ENCODE measurements at places on chromosomes 5 and 9.
A peak's percentile ranks its signal among the peaks of the same experiment; 100 is the strongest.

DNA sequence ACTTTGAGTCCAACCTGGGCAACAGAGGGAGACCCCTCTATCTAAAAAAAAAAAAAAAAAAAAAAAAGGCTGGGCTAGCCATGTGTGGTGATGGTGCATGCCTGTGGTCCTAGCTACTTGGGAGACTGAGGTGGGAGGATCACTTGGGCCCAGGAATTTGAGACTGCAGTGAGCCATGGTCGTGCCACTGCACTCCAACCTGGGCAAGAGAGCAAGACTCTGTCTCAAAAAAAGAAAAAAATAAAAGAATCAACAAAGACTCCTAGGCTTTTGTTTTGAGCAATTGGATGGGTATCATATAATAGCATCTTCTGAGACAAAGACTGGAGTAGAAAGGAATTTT, 481.7 kb upstream of the PAPPA start:
- DNase-seq, result no peak

- no peak for DNase-seq
These were observed 44.5 kb upstream of the SUSD3 start for GRCh38 chr9:93013856-93014582.

DNA sequence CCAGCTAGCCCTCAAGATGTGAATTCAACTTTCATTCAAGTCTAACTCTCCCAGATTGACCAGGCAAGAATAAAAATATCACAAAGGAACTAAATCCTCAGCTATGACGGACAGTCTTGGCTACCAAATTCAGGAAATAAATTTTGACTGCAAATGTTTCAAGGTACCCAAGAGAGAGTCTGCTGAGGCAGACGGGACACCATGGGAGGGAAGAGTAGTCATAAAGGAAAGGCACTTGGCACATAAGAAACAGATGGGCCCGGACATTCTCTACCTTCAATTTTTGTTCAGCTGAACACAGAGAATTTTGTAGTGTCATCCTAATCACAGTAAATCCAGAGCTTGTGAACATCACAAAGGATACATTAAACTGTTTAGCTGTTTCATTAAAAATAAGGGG, 390.0 kb downstream of the DTWD2 start:
- DNase-seq, result no peak

- DNase-seq, result no peak
These were observed 95.0 kb upstream of the PCSK1 start for GRCh38 chr5:96527768-96528661.

DNA sequence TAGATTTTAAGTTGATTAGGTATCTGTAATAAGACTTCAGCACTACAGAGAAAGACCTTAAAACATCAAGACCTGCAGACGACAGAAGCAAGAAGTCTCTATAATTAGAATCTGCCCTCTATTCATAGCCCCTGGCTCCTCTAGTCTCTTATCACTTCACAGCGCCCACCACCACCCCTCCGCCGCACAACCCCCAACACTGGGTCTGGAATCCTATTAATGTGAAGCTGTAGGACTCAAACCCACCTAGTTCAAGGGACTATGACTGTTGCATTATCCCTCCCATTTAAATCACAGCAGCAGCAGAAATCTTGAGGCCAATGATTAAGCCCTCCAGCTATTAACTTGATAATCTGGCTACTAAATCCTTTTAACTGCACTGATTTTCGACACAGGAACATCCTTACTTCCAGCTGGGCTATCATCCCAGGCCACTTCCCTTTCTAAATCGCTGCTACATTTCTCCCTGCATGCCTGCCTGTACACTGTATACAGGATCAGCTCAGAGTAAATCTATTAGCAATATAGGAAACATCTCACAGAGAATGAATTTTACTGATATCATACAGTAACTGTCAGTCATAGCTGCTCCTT, 159.5 kb upstream of the GRAMD2B start:
- DNase-seq, result no peak

DNA sequence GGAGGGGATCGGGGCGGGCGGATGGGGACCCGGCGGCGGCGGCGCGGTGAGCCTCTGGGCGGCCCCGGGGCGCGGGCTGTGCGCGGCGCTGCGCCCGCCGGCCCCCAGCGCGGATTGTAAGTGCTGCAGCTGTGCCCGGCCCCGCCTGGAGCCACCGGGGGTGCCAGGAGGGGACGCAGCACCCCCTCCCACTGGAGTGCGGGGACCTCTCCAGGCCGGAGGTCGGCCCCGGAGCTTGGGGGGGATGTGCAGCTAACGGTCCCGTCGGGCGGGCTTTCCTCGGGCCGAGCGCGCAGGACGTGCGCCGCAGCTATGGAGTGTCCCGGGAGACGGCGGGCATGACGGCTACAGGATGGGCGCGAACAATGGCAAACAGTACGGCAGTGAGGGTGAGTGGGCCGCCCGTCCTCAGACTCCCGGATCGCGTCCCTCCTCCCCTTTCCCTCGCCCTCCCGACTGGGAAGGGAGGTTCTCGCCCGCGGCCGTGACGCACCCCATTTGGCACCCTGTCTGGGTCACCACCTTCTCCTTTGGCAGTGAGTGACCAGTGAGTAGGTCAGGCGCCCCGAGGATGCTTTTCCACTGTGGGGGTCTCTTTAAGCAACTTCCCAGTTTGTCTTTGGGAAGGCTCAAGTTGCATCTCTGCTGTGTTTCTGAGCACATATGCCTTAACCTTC, 483 bp downstream of the FBXL7 start:
- peak; percentile 22 for DNase-seq

DNA sequence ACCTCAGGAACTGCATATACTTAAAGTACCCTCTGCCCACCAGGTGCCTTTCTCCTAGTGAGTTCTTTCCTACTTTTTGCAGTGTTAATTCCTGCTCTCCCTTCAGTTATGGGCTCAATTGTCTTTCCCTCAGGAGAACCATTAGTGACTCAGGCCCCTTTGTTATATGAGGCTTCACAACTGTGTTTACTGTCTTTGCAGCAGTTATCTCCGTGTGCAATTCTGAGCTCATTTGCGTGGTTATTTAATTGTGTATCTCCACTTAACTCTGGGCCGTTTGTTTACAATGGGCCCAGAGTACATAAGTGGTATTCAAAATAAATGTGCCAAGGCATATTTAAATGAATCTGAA, 9.6 kb downstream of the FBXO38 start:
- no peak for DNase-seq

GRCh38 chr5:83589786-83590185, 118.2 kb downstream of the VCAN start:
- DNase-seq, result no peak

DNA sequence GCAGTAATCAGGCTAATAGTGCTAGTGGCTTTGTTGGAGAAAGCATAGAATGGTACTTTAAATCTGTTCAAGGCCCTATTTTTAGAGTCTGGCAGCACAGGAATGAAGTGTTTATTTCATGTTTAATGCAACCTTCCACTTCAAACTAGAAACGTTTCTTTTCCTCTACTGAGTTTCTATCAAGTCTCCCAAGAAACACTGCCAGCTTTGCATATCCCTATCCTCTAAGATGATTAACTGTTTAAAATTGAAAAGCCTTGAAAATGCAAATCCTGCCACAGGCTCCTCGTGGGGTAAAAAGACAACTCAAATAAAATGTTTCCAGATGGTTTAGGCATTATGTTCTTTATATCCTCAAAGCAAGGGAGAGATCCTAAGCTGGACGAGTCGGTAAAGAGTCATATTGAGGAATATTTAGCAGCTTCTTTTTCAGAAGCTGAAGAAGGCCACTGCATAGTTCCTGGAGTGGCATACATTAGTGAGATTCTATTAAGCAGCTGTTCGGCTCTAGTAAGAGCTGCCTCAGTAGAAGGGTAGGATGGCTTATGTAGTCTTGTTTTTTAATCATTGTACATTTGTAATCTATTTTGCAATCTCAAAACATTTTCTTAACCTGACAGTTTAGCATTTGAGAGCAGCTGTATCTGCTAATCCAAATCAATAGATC, 251.2 kb downstream of the CHSY3 start:
- no peak for DNase-seq

DNA sequence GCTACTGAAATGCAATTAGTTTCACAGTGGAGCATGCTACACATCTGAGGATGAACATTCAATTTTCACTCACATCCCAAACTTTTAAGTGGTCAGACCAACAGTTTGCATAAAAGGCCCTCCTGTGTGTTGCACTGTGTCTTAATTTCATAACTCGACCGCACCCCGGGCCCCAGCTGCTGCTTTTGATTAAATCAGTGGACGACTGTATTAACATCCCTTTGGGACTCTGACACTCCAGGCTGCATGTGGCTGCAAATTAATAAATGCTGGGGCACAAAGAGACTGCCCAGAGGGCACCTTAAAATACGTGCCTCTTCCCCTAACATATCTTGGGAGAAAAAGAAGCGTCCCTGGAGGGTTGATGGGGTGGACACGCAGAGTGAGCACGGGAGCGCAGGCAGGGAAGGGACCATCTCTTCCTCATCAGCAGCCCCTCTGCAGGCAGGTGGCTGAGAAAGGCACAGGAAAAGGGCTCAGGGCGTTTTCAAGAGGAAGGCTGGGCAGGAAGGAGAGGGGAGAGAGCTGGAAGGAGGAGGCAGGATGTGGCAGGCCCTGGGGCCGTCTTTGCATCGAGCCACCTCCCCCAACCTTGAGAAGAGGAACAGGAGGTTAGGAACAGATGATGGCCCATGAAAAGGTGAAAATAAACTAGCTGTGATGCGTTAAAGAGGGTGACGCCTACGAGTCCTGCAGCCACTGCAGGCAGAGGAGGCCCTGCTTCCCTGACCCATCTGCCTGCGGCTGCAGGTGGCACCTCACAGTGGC, 18.6 kb downstream of the MED10 start:
- no peak for DNase-seq

DNA sequence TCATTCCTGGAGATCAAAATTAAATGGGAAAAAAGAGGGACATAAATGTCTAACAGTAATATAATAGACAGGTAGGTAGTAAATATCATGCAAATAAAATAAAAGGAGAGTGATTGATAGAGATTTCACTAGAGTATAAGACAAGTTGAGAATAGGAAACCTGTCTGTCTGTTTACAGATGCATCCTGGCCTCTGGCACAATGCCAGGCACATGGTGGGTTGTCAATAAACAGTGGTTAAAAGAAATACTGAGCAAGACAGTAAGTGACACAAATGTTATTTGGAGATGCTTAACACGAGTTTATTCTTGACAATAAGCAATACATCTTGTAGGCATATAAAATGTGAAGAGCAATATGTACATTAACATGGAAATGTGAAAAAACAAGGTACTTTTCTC, 33.3 kb downstream of the RICTOR start:
- DNase-seq, result no peak

DNA sequence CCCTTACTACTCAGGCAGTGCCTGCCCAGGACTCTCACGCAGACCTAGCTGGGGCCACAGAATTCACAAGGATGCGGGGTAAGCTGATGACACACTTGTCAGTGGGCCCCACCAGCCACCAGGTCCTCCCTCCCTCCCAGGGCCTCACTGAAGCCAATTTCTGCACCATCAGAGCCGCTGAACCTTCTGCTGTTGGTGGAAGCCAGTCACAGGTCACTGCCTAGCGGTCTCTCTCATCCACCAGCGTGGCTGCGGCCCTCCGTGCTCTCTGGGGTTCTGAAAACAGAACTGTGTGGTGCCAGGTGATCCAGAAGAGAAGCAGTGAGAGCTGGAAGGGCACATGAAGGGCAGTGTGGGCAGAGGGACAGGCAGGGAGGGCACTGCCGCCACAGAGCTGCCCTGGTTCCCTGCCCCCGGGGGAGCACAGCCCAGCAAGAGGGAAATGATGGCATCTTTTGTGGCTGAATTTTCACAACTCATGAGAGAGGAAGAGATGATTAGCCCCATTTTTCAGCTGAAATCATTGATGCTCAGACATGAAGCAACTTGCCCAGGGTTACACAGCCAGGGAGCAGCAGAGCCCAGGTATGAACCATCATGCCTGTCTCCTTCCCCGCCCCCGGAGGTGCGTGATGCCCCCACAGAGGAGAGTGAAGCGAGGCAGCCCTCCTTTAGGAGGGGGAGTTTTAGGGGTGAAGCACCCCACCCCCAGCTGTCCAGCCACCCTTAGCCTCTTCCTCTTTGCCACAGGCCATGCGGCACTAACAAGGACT, 41.4 kb upstream of the CPLX2 start:
- DNase-seq, result no peak

DNA sequence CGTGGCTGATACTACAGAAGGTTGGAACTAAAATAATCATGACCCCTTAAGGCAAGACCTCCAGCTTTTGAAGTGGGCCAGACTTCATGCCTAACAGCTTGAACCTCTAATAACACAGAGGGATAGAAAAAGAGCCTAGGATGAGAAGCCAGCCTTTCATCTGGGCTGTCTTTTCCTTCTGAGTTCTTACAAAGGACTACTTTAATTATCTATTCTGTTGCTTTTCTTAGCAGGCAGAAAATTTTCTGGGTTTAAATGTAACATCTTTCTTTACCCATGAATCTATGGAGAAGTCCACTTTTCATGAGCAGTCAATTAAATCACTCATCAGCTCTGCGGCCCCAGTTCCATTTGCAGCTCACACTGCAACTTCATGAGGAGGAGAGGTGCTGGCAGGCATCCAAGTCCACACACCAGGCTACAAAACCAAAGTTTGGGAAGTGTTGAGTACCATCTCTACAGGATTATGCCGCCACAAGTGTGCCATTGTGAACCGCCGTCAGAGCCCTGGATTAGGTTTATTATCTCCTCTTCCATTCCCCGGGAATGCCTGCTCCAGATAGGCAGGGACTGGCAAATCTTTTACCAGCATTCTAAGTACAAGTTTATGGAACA, 192.0 kb downstream of the TLE4 start:
- no peak for DNase-seq

DNA sequence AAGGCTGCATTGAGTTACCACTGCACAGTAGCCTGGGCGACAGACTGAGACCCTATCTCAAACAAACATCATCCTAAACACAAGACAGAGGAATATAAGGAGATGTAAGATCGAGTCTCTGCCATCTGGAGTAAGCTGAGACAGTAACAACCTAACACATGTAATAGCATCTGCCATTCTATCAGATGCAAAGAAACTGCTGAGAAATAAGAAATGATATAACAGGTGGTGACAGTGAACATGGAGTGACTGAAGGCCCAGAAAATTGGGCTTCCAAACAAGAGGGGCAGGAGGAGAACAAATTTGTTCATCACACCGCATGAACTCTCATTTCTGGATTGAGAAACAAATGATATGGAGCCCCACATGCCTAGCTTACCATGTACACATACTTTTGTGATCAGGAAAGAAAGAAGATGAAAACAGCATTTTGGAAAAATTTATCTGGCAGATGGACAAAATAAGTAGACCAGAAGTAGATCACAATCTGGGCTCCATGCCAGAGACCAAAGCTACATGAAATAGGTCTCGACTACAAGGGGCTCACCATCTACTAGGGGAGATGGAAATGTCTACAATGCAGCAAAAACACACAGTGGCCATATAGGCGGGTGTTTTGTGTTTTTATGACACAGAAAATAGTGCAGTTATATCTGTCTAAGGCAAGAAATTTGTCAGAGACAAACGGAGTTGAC, 45.5 kb downstream of the ECPAS start:
- DNase-seq, result no peak

- no peak for DNase-seq
These were observed 3.9 kb downstream of the TYRP1 start for GRCh38 chr9:12696931-12697622.

- no peak for DNase-seq
These were observed 6.8 kb downstream of the MRPL36 start for GRCh38 chr5:1792842-1793266.

- no peak for DNase-seq
These were observed 2.4 kb upstream of the IL7R start for GRCh38 chr5:35854248-35854647.
